Skeletal muscle cell (primary cell): ENCODE measurements at places on chromosomes 2 and 18.
A peak's percentile ranks its signal among the peaks of the same experiment; 100 is the strongest.

DNA sequence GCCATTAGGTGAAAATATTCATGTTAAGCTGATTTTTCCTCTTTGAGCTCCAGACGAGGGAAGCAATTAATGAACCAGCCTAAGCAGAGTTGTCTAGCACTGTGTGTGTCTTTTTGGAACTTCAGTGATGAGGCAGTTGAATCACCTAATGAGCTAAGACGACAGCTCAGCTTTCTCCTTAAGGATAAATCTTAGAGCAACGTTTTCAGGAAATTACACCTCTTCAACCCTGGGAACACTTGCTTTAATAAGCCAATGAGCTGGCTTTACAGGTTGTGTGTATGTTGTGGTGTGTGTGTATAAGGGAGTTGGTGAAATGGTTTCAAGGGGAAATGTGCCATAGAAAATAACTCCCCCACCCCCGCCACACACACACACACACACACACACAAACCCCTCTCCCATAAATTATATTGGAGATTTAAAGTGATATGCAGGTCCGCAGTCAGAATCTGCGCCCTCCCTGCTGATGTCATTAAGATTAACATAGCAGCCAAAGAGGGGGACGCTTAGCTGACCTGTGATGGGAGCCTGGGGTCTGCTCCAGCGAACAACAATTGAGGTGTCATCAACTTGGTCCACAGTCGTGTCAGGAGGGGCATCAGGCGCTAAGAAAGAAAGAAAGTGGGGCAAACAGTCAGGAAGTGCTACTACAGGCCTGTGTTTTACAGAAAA is 28.1 kb downstream of the FN1 start:
- no peak for DNase-seq

DNA sequence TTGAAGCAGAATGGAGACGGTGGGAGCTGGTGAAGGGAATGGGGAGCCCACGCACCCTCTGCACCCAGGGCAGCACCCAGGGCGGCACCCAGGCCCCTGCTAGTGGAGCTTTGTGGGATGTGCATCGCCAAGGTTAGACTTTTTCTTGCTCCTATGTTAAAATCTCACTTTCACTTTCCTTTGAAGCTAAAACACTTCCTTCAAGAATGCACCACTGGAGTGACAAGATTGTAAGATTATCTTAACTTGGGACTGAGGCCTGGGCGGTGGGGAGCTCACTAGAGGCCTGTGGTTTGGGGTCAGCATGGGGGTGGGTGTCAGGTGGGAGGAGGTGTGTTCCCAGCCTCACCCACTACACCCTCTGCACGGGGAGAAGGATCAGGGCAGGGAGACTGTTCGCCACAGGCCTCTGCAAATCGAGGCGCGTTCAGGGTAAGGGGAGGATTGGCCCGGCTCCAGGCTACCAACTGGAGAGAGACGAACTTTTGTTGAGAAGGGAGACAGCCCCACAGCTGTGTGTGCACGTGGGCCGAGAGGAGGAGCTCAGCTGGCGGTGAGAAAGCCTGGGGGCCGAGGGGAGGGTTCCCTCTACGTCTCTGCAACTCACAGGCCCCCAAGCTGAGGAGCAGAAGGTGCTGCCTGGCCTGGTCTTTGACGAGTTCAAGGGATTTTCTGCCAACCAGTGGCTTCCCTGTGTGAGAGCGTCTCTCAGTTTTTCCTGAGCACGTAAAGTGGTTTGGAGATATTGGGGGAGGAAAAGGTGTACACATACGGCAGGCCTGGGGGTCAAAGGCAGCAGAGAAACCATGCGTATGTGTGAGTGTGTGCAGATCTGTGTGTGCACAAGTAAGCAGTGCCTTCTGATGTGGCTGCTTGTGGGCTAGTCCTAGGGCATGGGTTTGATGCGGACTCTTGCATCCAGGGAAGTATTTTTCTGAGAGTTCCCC is 147.7 kb downstream of the KLHL29 start:
- DNase-seq: no peak

GRCh38 chr2:120593921-120594686 is 141.6 kb upstream of the GLI2 start:
- no peak for DNase-seq

DNA sequence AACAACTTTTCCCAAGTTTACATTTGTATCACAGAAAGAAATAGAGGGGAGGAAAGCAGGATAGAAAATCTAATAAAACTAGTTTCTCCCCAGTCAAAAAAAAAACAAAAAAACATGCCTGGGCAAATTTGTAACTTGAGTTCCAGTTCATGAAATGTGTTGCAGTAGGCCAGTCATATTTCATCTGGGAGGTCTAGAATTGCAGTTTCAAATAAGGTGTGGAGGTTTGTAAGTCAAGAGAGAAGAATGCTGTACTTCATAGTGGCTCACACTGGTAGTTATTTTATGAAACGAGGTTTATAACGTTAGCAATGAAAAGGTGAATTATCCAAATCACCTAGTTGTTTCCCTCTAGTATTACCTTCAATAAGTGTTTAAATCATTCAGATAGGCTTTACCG is 1313.9 kb upstream of the SLC39A10 start:
- DNase-seq: peak; percentile 21

GRCh38 chr2:24496959-24497358 is 5.9 kb downstream of the NCOA1 start:
- no peak for DNase-seq

DNA sequence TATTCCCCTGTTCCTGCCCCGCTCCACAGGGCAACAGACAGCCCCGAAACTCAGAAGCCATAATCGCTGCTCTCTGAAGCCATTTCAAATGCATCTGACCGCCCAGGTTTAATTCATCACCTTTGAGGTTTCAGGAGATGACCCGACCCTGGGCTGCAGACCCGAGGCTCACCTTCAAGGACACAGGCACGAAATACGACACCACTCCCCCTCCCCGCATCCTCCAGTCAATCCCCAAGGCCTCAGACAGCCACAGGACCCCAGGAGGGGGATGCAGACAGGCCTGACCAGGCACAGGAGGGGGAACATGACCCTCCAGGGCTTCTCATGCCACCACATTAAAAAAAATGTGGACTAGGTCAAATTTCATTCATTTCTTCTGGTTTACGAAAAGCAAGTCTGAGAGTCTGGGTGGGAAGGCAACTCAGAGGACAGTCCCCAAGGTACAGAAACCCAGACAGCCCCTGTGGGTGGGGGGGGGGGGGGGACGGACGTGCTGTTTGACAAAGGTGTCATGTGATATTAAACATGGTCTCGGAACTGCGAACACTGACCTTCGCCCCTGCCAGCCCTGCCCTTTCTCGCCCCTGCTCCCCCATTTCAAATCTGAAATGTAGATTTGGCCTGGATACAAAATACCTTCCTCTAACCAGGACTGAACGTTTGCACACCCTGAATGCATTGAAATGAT is 142.9 kb downstream of the BCL11A start:
- no peak for DNase-seq

GRCh38 chr18:79940126-79940813 is 11.2 kb downstream of the SLC66A2 start:
- no peak for DNase-seq

- no peak for DNase-seq
Observed at GRCh38 chr2:226836548-226836885, 663 bp downstream of the RHBDD1 start.

DNA sequence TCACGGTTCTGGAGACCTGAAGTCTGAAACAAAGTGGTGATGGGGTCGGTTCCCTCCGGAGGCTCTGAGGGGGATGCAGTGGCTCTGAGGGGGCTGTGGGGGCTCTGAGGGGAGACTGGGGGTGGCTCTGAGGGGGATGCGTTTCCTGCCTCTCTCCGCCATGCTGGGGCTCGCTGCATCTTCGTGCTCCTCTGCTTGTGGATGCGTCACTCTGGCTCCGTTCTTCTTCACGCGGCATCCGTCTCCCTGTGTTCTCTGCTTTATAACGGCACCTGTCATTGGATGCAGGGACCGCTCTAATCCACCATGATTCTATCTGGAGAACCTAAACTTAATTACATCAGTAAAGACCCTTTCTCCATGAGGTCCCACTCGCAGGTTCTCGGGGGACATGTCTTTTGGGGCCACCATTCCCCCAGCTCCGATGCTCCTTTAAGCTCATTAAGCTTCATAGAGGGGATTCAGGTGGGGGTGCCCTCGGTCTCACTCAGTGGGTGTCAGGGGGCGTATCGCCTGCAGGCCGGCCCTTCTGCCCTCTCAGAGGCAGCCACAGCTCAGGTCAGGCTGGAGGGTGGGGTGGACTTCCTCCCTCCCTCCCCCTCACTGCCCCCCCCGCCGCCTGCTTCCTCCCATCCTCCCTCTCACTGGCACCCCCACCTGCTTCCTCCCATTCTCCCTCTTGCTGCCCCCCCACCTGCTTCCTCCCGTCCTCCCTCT is 18.4 kb downstream of the RTP5 start:
- DNase-seq: no peak

- no peak for DNase-seq
Observed at GRCh38 chr2:26017464-26018183, 16.3 kb upstream of the RAB10 start.

DNA sequence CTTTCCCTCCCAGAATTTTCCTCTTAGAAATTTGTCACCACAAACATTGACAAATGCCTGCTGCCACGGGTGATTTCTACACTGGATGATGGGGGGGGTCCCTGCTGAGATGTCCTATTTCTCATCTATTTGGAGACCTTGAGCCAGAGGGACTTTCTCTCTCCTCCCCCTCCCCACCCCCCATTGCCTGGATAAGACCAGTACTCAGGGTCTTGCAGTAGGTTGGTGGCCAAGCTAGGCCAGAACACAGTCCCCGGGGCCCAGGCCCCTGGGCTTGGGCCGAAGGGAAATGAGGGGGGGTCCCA is 560 bp upstream of the DUSP2 start:
- DNase-seq: no peak

DNA sequence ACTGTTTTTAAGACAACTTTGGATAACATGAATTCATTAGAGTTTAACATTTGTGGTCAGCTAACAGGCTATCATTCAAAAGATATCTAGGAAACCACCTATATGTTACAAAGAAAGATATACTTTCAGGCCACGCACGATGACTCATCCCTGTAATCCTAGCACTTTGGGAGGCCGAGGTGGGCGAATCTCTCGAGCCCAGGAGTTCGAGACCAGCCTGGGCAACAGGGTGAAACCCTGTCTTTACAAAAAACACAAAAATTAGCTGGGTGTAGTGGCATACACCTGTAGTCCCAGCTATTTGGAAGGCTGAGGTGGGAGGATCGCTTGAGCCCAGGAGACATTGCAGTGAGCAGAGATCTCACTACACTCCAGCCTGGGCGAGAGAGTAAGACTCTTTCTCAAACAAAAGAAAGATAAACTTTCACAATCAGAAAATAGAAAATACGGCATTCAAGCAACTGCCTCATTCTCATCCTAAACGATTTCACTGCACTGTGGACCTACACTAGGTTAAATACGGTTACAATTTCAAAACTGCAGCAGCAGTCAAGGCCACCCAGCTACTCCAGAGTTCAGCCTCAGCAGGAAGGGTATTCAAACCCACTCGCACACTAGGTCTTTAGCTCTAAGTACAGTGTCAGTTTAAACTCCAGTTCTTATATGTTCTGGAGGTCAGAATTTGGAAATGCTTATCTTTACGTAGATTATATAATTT is 250.0 kb upstream of the SLC39A10 start:
- DNase-seq: no peak

GRCh38 chr2:237479747-237480146 is 7.3 kb upstream of the MLPH start:
- DNase-seq: no peak

DNA sequence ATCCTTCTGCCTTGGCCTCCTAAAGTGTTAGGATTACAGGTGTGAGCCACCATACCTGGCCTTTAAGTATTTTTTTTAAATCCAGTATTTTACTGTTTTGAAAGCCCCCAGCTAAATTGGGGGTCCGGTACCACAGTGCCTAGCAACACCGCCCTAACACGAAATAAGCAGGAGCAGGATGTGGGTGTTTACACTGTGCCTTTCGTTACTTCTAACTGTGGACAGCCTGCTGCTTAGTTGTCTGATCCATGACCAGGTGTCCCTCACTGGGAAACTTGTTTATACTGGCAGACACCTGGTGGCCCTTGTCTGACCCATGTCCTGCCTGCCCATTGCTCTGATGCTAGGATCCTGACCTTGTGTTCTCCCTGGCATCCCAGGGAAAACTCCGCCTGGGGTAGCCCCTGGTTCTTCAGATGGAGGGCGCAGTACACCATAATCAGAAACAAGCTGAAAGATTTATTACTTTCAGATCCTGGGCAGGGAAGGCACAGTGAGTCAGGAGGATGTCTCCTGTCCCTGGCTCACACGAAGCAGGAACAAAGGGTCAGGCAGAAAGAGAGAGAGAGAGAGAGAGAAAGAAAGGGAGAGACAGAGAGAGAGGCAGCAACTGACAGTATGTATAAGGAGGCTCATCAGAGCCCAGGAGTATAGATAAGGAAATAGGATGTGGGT is 55.7 kb downstream of the NCAPH start:
- DNase-seq: no peak

GRCh38 chr2:153320879-153321278 is 157.7 kb downstream of the RPRM start:
- DNase-seq: no peak

DNA sequence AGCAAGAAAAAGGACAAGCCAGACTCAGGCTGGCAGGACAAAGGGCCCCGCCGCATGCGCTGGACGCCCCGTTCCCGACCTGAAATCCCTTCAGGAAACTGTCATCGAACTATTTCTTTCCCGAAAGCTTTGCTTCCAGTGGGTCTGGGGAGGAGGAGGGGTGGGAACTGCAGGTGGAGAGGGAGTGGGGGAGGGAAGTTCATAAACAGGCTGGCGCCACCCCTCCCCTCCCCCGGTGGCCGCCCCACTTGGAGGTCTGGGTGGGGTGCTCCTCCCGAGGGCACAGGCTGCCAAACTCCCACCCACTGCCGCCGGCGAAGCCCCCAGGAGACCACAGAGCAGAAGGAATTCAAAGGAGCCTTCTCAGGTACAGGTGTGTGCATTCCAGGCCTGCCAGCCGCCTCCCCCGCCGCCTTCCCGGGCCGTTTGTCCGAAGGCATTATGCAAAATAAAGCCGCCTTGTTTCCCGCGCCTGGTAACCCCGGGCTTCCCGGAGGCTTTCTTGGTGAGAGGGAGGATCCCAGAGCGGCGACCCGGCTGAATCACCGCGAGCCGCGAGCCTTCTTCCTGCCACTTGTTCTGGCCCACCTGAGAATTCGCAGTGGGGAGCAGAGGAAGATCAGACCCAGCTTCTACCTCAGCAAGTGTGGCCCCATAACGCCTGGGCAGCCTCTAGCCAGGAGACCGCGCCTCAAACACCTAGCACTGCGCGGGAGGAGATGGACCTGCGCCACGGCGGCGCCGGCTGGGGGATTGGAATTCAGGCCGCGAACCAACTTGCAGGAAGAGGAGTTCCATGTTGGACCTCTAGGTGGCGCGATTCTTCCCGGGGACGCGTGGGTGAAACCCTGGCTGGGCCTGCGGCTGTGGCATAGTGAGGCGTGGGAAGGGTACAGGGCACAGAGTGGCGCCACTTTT is 101.9 kb downstream of the FOXI3 start:
- no peak for DNase-seq

- no peak for DNase-seq
Observed at GRCh38 chr2:99708231-99708630, 218.4 kb upstream of the REV1 start.

GRCh38 chr2:17958466-17959092 is 80.1 kb downstream of the KCNS3 start:
- DNase-seq: no peak
